ENCODE measurements at places on chromosomes 6 and 20.
A peak's percentile ranks its signal among the peaks of the same experiment; 100 is the strongest.

- DNase-seq = no peak
Measured at GRCh38 chr6:33914645-33915044, 110.8 kb upstream of the MLN start.

- no peak for DNase-seq
Measured at GRCh38 chr6:31086788-31087440, 25.5 kb downstream of the C6orf15 start.

DNA sequence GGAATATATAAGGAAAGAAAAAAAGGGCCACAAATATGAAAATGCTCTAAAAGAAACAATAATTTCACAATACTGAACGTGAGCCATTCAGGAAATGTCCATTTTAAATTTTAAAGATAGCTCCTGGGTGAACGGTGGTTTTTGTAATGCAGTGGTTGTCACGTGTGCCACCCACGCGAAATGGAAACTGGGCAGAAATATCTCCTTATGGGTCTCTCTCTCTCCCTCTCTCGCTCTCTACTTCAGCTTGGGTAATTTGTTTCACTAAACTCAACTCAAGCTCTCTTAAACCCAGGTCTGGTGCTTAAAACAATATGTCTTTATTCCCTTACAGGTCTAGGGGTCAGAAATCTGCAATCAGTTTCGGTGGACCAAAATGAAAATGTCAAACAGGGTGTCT lies 150.8 kb downstream of the OR2B2 start:
- DNase-seq = no peak

DNA sequence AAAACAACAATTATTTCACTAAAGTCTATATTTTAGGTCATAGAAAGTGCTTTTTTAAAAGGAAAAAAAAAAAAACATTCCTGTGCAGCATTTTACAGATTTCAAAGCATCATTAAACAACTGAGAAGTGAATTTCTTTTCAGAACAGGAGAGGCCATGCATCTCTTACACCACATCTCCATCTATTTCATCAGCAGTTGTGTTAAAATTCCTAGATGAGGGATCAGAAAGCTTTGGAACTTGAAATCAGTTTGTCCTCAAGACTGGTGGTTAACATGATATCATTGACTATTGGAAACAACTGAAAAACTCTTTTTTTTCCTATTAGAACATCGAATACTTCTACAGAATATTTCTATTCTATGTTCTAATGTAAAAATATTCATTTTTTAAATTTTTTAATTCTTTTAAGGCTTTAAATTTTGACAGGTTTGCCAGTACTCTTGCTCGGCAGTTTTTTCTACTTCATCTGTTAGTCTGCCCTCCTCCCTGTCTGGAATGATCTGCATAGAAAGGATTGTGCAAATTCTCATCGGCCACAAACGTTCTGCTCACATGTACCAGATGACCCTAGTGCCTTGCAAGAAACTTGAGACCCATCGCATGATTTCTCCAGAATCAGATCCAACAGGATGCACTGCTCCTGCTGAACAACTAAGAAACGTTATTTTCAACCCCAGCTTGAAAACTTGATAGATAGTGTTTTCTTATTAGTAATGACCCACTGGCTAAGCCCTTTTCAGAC lies 411.0 kb upstream of the AGPAT4 start:
- DNase-seq = no peak

GRCh38 chr6:148516617-148517016 lies 174.0 kb downstream of the SASH1 start:
- no peak for DNase-seq

DNA sequence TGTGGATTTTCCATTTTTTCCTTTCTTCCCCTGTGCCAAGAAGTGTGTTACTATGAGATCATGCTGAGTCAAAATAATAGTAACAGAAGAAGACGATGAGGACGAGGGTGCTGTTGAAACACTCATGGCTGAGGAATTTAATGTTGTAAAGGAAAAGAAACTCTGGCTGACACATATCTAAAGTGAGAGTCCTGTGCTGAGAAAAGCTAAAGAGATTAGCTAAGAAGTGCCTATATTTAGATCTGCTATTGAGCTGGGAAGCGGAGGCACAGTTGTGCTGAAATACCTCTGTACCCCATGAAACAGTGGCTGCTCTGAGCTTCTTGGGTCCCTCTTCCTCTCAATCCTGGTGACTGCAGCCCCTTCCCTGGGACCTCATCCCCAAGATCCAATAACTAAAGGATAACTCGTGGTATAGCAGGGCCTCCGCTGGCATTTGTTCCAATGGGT lies 1.1 kb upstream of the SYTL3 start:
- no peak for DNase-seq

GRCh38 chr6:111662794-111663593 lies 57.3 kb upstream of the TRAF3IP2 start:
- DNase-seq = no peak

DNA sequence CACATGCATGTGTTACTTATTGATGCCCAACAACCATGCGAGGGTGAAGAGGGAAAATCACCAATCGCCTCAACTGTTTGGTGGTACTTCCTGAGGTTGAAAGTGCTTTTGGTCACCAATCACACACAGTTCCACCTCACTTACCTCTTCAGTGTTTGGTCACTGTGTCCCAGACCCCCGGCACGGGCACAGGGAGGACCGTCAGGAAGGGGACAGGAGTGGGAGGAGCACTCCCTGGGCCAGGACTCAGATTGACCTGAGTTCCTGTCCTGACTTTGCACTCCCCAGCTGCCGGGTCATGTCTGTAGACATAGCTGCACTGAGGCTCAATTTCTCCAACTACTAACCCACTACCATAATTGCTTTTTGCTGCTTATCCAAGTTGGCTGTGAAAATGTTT lies 74.2 kb upstream of the PBOV1 start:
- no peak for DNase-seq

GRCh38 chr20:10264166-10264558 lies 45.5 kb downstream of the SNAP25 start:
- no peak for DNase-seq

DNA sequence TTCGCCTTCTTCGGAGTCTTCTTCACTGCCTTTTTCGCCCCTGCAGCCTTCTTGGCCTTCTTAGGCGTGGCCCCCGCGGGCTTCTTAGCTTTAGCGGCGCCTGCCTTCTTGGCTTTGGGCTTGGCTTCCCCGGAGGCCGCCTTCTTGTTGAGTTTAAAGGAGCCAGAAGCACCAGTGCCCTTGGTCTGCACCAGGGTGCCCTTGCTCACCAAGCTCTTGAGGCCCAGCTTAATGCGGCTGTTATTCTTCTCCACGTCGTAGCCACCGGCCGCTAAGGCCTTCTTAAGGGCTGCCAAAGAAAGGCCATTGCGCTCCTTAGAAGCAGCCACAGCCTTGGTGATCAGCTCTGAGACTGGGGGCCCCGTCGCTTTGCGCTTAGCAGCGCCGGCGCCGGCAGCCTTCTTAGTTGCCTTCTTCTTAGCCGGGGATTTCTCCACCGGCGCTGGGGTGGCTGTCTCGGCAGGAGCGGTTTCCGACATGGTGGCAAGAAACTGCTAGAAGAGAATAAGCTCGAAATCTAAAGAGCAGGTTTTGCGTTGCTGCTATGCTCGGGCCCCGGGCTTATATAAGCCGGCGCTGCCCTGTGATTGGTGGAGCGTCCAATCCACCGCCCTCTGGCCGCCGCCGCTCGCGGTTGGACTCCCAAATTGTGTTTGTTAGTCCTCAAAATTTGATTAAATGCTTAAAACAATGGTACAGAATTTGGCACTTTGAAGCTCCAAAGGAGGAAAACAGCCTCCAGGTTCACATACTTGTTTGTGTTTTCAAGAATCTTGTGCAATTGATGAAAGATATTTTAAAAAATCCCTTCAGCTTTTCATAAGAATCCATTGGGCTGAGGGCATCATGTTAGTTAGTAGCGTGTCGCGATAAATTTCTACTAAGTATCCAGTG lies 44.9 kb downstream of the OR2B2 start:
- peak; percentile 85 for DNase-seq

DNA sequence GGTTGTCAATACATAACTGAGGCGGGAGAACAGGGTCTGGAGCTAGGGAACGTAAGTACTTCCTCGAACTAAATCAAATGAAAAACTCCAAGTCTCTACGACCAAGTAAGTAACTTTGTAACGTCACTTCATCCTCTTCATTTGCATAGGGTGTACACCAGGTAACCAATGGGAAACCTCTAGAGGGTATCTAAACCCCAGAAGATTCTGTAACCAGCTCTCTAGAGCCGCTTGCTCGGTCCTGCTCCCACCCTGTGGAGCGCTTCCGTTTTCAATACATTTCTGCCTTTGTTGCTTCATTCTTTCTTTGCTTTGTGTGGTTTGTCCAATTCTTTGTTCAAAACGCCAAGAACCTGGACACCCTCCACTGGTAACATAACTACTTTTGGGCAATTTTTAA lies 133.5 kb upstream of the TMEM170B start:
- DNase-seq = no peak

DNA sequence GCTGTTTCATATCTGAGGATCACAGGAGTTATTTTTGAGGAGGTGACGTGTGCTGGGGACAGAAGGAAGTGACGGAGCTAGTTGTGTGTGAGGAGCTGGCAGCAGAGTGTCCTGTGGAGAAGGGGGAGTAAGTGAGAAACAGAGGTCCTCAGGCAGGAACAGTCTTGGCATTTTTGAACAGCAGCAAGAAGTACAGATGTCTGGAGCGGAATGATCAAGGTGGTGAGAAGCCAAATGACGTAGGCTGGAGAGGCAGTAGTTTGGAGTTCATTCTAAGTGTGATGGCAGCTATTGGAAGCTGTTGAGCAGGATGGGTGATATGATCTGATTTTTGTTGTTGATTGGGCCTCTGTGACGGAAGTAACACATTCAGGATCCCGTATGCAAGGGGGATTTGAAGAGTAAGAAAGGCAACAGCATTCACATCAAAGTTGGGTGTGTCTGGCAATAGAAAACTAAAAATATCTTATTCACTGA lies 52.3 kb downstream of the SOBP start:
- DNase-seq = no peak

DNA sequence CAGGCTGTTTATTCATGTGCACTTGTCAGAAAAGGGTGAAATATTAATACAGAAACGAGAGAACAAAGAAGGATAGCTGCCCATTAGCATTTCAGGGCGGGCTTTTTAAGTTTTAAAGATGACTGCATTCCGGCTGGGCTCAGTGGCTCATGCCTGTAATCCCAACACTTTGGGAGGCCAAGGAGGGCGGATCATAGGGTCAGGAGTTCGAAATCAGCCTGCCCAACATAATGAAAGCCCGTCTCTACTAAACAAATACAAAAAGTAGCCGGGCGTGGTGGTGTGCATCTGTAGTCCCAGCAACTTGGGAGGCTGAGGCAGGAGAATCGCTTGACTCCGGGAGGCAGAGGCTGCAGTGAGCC lies 130.5 kb downstream of the HFE start:
- DNase-seq = no peak

DNA sequence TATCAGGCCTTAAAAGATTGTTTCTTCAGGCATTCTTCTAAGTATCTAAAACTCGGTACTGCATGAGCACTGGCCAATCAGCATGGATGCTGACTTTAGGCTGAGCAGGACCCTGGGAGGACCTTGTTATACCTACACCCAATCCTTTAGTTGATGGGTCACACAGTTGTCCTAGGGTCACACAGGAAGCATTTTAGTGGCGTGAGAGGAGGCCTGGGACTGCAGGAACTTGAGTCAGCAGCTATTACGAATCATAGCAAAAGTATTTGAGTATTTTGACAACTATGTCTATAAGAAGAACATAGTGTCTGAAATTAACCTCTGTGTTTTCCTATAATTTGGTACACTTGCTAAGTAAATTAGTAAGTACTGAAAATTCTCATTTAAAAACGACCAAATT lies 741.4 kb downstream of the HACE1 start:
- DNase-seq = no peak
